Renal cortical epithelial cell (primary cell): ENCODE measurements at places on chromosomes 4 and X.

GRCh38 chr4:5444918-5445517 is 263.3 kb downstream of the EVC2 start:
- no peak for DNase-seq

- peak; percentile 61 for DNase-seq
Measured at GRCh38 chr4:103046416-103047290, 27.1 kb upstream of the SLC9B1 start.

- DNase-seq: no peak
Measured at GRCh38 chr4:92012899-92013867, 290.6 kb upstream of the GRID2 start.

- DNase-seq: no peak
Measured at GRCh38 chrX:25742334-25742733, 395.8 kb upstream of the MAGEB18 start.

- DNase-seq: no peak
Measured at GRCh38 chr4:107509615-107510014, 210.4 kb downstream of the PAPSS1 start.
